Ammon's horn (tissue), 1 donor: ENCODE measurements at places on chromosomes 4 and X.
A peak's percentile ranks its signal among the peaks of the same experiment; 100 is the strongest.

- no peak for DNase-seq
Measured at GRCh38 chr4:143363332-143363731, 26.7 kb downstream of the GAB1 start.

DNA sequence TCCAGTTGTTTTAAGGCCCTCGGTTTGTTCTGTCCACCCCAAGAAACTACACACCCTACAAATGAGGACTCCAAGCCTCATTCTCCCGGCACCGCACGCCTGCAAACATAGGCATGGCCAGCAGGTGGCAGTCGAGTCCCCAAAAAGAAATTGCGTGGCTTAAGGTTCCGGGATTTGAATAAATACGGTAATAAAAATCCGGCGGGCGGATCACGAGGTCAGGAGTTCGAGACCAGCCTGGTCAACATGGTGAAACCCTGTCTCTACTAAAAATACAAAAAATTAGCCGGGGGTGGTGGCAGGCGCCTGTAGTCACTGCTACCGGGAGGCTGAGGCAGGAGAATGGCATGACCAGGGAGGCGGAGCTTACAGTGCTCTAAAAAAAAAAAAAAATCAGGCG, 21.8 kb upstream of the CSF2RA start:
- DNase-seq, result peak; percentile 51

DNA sequence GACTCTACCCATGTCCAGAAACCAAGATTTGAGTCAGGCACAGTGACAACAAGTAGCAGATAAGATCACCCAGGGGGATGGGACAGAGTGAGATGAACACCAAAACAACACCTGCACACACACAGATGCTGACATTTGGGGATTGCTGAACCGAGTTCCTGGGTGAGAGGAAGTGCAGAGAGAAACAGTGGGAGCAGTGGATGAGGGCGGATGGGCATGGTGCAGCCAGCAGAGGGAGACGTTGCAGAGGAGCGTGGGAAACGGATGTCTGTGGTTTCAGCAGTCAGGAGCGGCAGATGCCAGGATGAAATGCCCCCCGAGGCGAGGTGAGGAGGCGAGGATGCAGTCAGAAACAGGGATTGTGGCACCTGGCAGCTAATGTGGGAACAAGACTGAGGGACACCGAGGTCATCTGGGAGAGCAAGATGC, 78.6 kb upstream of the STS start:
- peak; percentile 5 for DNase-seq

DNA sequence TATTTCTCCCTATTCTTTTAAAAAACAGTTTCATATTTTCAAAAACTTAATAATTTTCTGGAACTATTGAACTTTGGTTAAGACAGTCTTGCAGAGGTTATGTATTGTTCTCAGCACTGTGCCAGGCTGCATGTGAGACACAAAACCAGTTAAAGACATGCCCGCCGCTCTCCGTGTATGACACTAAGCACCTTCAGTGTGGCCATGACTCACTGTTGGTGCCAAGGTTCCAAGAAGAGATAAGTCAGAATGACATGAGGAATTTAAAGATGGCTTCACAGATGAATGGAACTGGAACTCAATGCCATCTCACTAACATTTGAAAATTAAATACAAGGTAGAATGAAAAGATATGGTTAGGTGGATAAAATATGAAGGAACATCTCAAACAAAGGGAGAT, 525.5 kb upstream of the ZFP42 start:
- no peak for DNase-seq

- DNase-seq, result no peak
Measured at GRCh38 chr4:159024266-159024665, 78.6 kb upstream of the RAPGEF2 start.

- no peak for DNase-seq
Measured at GRCh38 chrX:105263171-105263570, 42.7 kb upstream of the TEX13A start.

- DNase-seq, result no peak
Measured at GRCh38 chr4:53895137-53895536, 169.3 kb downstream of the CHIC2 start.

- DNase-seq, result no peak
Measured at GRCh38 chrX:134562002-134562401, 96.3 kb downstream of the PLAC1 start.

DNA sequence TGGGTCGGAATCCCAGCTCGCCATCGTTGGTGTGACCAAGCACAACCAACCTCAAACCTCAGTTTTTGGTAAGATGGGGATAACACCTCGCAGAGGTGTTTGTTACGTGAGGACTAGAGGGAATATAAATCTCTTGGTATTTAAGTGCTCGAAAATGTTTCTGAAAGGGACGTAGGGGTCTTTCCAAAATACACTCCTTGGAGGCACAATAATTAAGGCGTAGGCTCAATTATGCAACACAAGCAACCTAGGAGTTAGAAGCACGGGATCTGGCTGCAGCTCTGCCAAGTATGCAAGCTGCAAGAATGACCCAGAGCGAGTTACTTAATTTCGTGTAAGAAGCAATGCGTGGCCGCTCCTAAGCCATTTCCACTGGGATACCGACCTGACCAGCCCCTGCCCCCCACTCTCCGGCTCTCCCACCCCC, 552 bp downstream of the ADH5 start:
- peak; percentile 70 for DNase-seq

- no peak for DNase-seq
Measured at GRCh38 chrX:8724300-8724699, 7.6 kb downstream of the ANOS1 start.

DNA sequence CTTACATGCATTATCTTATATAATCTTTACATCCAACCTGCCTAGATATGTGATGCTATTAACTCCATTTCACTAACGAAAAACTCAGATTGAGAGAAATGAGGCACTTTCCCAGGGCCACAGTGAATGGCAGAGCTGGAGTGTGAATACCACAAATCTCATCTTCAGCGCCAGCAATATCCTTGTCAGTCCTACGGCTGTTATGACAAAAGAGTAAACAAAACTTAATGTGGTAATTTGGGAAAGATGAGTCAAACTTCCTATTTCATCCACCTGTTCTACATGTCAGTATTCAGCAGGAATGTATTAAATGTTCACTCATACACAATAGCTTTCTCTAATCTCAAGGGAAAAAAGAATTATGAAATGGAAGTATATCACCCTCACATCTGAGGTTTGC, 56.9 kb downstream of the FAT1 start:
- DNase-seq, result no peak

DNA sequence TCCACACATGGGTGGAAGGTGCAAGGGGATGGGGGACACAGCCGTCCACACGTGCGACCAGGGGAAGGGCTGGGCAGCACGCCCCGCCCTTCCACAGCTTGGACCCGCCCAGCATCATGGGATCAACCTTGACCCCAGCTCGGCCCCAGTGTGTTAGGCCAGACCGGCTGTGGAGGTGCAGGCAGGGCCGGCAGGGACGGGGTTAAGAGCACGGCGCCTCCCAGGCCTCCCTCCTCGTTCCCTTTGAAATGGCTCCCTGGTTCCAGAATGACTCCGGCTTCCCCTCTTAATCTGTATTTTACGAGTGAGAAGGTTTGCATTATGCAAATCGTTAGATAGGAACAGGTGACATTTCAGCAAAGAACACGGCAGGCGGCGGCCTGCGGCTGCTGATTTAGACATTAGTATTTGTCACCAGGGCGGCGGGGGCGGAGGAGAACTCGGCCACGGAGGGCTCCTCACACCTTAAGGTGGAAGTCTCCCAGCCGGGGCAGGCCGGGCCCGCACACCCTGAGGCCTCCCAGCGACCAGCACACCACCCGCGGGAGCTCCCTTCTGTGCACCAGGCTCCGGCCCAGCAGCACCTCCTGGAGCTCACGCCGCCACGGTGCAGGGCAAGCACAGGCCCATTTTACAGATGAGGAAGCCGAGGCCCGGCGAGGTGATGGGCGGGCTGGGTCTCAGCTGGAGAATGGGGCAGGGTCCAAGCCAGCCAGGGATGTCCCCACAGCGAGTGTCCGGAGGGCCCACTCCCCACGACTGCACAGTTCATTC, 116.1 kb downstream of the FAM53A start:
- no peak for DNase-seq

- DNase-seq, result no peak
Measured at GRCh38 chr4:24000470-24000831, 110.6 kb upstream of the PPARGC1A start.

DNA sequence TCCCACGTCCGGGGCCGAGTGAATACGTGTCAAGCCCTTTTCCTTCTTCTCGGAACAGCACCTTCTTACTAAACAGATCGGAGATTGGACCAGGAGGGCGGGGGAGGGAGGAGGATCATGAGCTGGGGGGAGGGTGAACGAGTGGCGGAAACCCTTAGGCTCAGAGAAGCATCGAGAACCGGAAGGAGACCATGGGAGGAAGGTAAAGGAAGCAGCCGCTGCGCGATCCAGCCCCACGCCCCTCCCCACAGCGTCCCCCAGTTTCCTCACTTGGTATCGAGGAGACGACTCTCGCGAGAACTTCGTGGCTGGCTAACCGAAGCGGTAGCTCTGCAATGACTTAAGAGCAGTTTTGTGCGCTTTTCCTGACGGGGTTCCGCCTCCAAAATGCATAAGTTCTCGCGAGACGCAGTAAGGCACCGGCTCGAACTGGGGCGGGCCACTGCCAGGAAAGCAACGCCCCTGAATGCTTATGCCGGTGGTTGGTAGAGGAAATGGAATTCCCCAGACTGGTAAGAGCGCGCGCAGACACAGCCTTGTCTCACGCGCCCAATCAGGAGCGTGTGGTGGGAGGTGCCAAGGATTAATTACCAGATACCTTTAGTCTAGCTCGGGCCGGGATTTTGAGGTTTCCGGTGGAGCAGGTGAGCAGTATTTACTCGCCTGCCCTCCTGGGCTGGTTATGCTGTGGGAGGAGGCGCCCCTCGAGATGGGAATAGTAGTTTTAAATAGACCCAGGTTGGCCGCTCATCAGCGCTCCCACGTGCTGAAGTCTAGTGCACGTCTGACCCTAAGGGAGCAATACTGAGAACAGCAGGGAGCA, 534 bp upstream of the UBE2D3 start:
- DNase-seq, result peak; percentile 99

GRCh38 chr4:184653650-184654049, 4.1 kb downstream of the PRIMPOL start:
- no peak for DNase-seq

DNA sequence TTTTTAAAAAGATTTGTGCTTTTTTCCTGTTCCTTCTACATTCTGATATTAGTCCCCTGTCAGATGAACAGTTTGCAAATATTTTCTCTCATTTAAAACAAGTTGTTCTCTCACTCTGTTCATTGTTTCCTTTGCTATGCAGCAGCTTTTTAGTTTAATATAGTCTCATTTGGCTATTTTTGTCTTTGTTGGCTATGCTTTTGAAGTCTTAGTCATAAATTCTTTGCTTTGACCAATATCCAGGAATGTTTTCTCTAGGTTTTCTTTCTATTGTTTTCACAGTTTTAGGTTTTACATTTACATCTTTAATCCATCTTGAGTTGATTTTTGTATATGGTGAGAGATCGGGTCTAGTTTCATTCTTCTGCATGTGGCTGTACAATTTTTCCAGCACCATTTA, 136.8 kb downstream of the TET2 start:
- DNase-seq, result no peak
